ENCODE measurements at places on chromosomes 5 and 9.

DNA sequence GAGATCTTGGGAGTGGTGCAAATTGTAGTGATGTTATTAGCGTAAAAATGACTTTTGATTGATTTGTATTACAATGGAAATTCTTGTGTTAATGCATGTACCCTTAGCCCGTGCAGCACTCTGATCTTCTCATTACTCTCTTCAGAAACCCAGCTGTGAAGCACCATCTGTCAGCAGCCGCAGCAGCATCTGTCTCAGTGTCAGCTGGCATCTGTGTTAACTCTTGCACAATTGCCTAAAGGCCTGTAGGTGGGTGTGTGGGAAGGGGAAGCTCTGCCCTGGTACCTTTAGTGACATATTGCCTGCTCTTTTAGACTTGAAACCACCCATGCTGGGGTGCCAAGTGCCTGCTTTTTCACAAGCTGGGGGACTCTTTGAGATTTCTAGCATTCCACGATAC is 101.3 kb downstream of the FBXL7 start:
- no peak for DNase-seq

GRCh38 chr9:86093788-86094555 is 5.4 kb downstream of the GOLM1 start:
- no peak for DNase-seq

- no peak for DNase-seq
Measured at GRCh38 chr9:116809656-116810055, 122.6 kb downstream of the TRIM32 start.

- DNase-seq: no peak
Measured at GRCh38 chr5:122163121-122164069, 34.0 kb downstream of the ZNF474 start.

GRCh38 chr5:43854697-43855292 is 251.8 kb downstream of the NNT start:
- DNase-seq: no peak

- no peak for DNase-seq
Measured at GRCh38 chr5:158499892-158500418, 599.8 kb downstream of the EBF1 start.

GRCh38 chr5:179870952-179871351 is 12.3 kb upstream of the MRNIP start:
- no peak for DNase-seq

DNA sequence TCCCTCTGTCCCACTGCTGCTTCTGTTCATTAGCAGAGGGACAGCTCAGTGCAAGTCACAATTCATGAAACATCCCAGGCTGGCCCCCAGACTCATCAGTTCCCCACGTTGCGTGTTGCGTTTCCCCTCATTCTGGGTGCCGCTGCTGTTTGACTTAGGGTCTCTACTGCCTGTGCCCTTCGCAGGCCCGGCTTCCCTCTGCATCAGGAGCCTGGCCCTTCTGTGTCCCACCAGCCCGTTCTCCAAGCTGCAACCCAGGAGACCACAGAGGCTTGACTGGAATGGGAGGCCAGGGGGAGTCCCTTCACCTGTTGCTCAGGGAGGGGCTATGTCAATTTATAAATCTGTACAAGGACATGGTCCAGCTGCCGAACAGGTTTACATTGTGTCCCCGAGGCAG is 53.9 kb upstream of the SUSD3 start:
- DNase-seq: no peak

DNA sequence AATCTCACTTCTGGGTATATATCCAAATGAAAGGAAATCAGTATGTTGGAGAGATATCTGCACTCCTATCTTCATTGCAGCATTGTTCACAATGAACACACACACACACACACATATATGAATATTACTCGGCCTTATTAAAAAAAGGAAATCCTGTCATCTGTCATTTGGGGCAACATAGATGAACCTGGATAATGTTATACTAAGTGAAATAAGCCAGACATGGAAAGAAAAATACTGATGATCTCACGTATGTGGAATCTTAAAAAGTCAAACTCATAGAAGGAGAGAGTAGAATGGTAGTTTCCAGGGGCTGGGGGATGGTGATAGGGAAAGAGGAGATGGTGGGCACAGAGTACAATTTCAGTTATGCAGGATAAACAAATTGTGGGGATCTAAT is 100.3 kb downstream of the EMB start:
- DNase-seq: no peak

GRCh38 chr5:90551376-90551775 is 7.2 kb upstream of the ADGRV1 start:
- no peak for DNase-seq

GRCh38 chr9:115743709-115744605 is 409.6 kb upstream of the PAPPA start:
- DNase-seq: no peak

DNA sequence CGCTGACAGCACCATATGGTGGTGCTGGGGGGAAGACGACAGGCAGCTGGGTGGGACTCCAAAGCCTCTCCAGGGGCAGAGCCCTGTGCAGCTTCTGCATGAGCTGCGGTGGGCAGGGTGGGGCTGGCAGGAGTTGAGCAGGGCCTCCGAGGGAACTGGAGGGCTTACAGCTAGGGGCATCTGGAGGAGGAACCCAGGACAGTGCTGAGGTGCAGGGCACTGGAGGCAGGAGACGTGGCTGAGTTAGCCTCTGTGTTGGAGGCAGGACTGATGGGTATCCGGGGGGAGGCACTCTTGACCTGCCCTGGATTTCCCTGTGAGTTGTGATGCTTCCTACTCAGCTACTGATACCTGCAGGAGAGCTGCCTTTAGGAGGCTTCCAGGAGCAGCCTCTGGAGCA is 45.0 kb downstream of the TENT4A start:
- no peak for DNase-seq

DNA sequence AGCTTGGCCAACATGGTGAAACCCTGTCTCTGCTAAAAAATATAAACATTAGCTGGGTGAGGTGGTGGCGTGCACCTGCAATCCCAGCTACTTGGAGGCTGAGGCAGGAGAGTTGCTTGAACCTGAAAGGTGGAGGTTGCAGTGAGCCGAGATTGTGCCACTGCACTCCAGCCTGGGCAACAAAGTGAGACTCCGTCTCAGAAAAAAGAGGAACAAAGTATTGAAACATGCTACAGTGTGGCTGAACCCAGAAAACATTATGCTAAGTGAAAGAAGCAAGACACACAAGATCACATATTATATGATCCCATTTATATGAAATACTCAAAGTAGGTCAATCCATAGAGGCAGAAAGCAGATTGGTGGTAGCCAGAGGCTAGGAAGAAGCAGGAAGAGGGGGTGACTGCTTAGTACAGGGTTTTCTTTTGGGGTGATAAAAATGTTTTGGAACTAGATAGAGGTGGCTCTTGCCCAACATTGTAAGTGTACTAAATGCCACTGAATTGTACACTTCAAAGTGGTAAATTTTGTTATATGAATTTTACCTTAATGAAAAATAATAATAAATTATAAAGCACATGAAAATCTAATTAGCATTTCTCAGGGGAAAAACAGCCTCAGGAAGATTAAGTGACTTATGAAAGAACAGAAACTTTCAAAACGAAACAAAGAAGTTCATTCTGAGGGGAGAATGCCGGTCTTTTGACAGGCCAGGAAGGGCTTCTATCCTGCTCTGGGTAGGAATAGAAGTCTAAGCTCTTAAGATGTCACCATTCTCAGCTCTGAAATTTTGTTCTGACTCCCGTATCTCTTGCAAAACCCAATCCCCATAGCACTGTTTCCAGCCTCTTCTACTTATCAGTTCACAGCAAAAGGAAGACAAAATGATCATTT is 161.1 kb upstream of the TBCA start:
- no peak for DNase-seq

DNA sequence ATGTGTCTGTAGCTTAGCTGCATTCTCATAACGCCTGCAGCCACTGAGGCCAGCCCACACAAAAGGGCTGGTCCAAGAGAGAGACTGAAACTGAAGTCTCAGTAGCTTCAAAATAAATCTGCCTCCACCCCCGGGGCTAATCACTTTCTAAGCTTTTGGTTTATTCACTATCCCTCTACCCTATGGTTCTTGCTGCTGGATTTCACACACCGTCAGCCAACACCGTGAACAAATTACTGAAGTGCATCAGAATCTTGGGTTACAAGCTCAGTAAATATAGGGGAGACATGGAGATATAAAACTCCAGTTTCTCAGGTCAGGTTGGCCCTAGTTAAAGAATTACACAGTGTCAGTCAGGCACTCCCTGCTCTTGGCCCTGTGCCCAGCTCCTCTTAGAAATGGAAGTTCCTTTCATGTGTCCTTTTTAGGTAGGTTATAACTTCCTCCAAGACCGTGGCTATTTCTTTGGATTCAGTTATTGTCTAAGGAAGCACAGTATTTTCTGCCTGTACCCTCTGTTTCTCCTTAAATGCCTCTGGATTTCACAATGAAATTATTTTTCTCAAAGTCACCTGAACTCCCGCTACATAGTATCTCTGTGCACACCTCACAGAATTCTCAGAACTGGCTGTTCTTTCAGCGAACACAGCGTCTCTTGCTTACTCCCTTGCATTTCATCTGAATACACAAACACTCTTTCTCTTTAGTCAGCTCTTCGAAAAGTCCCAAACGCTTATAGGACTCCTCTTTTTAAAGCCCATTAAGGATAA is 112.5 kb downstream of the FAM174A start:
- no peak for DNase-seq

- DNase-seq: no peak
Measured at GRCh38 chr5:122419142-122419894, 107.3 kb downstream of the SNCAIP start.

DNA sequence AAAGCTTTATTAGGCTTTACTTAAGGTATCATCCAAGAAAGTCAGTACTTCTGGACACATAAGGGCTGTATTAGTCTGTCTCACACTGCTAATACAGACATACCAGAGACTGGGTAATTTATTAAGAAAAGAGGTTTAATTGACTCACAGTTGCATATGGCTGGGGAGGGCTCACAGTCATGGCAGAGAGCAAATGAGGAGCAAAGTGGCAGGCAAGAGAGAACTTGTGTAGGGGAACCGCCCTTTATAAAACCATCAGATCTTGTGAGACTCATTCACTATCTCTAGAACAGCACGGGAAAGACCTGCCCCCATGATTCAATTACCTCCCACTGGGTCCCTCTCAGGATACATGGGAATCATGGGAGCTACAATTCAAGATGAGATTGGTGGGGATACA is 49.2 kb upstream of the SLC44A1 start:
- no peak for DNase-seq
